ENCODE measurements at places on chromosomes 16 and 17. TPM values are rescaled to one million over a fixed set of nuclear protein-coding genes. Genes with fewer than 3 reads are reported as not detected.

Gene WNT9B
- not detected for total RNA-seq

Gene CDIPT
- total RNA-seq, result 77.8 TPM

Gene TMEM238L
- not detected for total RNA-seq

Gene FNDC8
- total RNA-seq, result not detected

Gene PERCC1
- 2.5 TPM for total RNA-seq
